CD4-positive, alpha-beta memory T cell (primary cell): ENCODE measurements at places on chromosomes 3 and 15. TPM values are rescaled to one million over a fixed set of nuclear protein-coding genes. Genes with fewer than 3 reads are reported as not detected.

- no peak for DNase-seq
Measured at GRCh38 chr3:156553705-156554356, 1.1 kb downstream of the SSR3 start.

DNA sequence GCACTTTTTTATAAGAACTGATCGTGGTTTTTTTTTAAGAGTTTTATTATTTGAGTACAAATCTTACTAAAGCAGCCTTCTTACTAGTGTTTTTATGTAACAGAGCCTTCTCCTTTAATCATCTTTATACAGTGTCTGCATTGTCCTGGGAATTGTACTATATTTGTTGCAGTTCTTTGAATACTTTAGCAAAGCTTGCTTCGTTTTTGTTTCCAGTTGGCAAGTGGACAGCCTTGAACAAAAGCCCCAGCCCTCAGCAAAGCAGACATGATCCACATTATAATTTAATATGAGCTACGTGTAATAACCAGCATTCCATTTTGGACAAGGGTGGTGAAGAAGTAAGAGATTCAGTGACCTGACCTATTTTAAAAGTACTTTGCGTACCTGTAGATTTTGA, 112.2 kb upstream of the FLNB start:
- DNase-seq = no peak

- DNase-seq = no peak
Measured at GRCh38 chr15:36874930-36875329, 225.4 kb downstream of the MEIS2 start.

Gene FILIP1L
- not detected for total RNA-seq

GRCh38 chr3:48897460-48898376, 964 bp downstream of the SLC25A20 start:
- DNase-seq = no peak

Gene KNG1
- total RNA-seq = not detected

Gene CHDH
- 0.47 TPM for total RNA-seq

Gene ADAMTS7
- not detected for total RNA-seq

Gene C3orf49
- not detected for total RNA-seq

Gene PLA2G4F
- not detected for total RNA-seq

GRCh38 chr15:52382647-52383046, 87.0 kb upstream of the MYO5C start:
- DNase-seq = no peak

- DNase-seq = no peak
Measured at GRCh38 chr15:80844011-80844732, 65.0 kb downstream of the CEMIP start.

- DNase-seq = no peak
Measured at GRCh38 chr3:100438623-100438974, 37.3 kb downstream of the LNP1 start.

DNA sequence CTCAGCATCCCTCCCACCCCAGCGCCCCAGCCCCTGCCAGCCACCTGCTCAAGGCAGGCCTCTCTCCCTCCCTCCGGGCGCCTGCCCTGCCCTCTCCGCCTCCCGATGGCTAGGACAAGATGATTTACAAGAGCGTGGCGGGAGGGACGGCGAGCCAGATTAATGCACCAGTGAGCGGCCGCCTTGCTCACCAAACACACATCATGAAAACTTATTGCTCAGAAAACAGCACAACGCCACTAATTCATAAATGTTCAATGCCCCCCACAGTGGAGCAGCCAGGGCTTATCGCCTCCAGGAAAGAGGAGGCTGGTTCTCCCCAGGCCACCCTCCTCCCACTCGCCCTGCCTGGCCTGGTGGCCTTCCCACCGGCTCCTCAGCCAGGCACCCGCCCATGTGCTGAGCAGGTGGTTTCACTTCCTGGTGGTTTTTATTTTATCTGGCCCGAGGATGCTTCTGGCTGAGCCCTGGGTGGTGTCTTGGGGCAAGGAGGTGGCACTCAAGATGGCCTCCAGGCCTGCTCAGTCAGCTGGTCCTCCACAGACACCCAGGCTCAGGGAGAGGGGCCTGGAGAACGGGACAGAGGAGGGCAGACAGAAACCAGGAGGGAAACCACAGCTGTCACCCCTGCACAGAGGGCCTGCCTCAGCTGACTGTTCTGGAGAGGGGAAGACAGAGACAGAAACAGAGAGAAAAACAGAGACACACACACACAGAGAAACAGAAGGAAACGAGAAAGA, 284.9 kb downstream of the UACA start:
- no peak for DNase-seq

Gene TNNC1
- total RNA-seq = 5.3 TPM

GRCh38 chr15:24786347-24786746, 110.8 kb downstream of the NPAP1 start:
- DNase-seq = no peak
